ENCODE measurements at places on chromosomes 3 and 15.

DNA sequence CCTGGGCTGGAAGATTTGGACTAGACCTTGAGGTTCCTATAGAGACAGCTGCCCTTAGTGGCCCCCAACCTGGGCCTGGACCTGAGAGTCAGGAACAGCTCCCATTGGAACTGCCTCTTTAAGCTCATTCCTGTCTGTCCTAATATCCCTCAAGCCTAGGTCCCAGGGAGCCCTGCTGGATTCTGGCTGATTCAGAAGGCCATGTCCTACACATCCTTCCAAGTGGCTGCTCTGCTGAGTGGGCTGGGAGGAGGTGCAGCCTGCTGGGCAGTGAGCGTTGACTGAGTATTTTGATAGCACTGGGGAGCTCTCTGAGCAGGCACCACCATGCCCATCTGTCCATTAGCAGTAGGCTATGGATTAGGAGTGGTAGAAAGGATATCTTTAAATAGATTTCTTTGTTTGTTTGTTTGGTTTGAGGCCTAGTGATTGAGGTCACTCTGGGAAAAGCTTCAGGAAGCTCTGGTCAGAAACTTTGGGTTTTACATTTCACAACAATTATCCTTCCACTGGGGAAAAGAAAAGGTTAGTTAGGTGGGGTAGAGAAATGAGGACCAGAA, 54.6 kb upstream of the ATOSA start:
- no peak for DNase-seq

DNA sequence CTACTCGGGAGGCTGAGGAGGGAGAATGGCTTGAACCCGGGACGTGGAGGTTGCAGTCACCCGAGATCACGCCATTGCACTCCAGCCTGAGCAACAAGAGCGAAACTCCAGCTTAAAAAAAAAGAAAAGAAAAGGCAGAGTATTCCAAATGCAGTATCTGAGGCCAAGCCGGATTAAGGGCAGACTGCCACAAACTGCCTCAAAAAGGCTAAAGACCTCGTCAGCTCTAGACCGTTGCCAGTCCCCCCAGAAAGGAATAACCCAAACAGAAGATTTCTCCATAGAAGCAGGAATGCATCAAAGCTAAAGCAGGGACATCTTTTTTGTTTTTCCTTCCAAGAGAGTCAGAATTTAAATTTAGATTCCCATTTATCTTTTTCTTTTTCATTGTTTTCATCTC, 72.9 kb downstream of the TM4SF4 start:
- DNase-seq, result no peak

- DNase-seq, result no peak
These were observed 89.9 kb downstream of the IL12A start for GRCh38 chr3:160078533-160078932.

DNA sequence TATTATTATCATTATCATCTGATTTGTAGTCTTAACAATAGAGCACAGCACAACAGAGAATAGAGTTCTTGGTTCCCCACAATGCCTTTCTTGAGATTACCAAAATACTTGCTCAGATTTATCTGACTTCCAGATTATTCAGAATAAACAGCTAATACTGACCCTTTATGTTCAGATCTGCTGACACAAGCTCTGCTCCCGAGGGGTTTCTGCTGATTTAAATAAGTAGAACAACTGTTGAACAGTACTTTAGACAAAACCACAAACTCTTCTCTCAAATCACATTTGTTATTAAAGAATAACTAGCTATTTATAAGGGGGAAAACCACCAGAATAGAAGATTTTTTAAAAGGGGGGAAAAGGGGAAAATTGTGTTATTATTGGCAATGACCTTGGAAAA, 380.2 kb upstream of the ATP11B start:
- DNase-seq, result no peak

GRCh38 chr3:195556390-195556789, 13.3 kb upstream of the PPP1R2 start:
- no peak for DNase-seq

All from HuH-7.5 (cell line).